ENCODE measurements at places on chromosomes 3 and 15. TPM values are rescaled to one million over a fixed set of nuclear protein-coding genes. Genes with fewer than 3 reads are reported as not detected.
A peak's percentile ranks its signal among the peaks of the same experiment; 100 is the strongest.

- no peak for DNase-seq
These were observed 45.5 kb downstream of the HPS3 start for GRCh38 chr3:149174901-149175300.

Gene CLDN16
- polyA plus RNA-seq: 0.13 TPM

GRCh38 chr15:49712846-49713450 is 92.1 kb downstream of the DTWD1 start:
- DNase-seq: no peak

- DNase-seq: no peak
These were observed 75.4 kb upstream of the RGMA start for GRCh38 chr15:93164409-93164808.

GRCh38 chr3:53464424-53464823 is 30.0 kb upstream of the CACNA1D start:
- DNase-seq: no peak

DNA sequence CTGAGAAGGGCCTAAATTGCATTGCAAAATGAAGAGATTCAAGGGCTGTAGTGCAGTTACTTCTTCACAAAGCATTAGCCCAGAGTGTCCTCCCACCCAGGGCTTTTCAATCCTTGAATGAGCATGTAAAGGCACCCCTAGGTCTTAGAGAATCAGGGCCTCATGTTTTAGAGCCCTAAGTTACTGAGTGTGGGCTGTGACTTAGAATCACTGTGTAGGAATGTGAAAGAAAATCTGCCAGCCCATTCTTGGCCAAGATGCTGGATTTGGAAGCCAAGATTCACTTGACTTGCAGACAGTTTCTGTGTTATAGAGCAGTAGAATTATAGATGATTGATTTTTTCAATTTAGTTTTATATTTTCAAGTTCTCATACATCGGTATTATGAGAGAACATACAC is 153.2 kb downstream of the MYRIP start:
- DNase-seq: peak; percentile 62

- DNase-seq: no peak
These were observed 260.1 kb upstream of the UBE2E2 start for GRCh38 chr3:22942981-22943380.

- peak; percentile 8 for DNase-seq
These were observed 62.5 kb downstream of the SFMBT1 start for GRCh38 chr3:52983336-52983807.

DNA sequence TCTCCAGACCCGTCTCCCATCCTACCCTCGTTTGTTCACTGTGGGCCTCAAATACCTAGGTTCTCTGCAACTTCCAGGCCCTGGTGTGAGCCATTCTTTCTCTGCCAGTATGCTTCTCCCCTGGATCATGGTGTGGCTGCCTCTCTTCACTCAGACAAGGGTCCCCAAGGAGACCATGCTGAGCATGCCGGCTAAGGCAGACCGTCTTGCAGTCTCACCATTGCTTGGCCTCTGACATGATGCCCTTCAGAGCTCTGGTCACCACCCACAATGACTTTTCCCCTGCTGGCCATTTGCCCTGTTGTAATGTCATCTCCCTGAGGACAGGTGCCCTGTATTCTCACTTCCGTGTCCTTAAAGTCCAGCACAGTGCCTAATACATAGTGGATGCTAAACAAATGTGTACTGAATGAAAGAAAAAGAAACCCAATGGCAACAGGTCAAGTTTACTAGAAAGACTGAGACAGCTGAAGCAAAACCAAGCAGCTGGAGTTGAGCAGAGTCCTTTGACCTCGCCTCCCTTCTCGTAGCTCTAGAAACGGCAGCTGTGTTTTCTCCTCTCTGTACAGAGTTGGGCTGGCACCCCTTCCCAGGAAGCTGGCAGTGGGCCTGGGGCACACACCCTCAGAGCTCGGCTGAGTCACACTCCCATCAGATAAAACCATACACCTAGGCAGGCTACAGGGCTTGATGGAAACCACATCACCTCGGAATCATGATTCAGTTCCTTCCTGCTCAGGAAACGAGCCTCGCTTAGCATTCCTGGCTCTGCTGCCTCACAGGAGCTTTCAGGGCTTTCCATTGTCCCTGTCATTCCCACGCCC is 8.6 kb downstream of the TLR9 start:
- no peak for DNase-seq

GRCh38 chr15:31457161-31457560 is 130.5 kb downstream of the KLF13 start:
- DNase-seq: no peak

Gene VEPH1
- polyA plus RNA-seq: 0.63 TPM

Gene ARHGEF26
- 10.3 TPM for polyA plus RNA-seq

All from forelimb muscle (tissue), 1 donor.